ENCODE measurements at places on chromosomes 7 and 10.
A peak's percentile ranks its signal among the peaks of the same experiment; 100 is the strongest.

DNA sequence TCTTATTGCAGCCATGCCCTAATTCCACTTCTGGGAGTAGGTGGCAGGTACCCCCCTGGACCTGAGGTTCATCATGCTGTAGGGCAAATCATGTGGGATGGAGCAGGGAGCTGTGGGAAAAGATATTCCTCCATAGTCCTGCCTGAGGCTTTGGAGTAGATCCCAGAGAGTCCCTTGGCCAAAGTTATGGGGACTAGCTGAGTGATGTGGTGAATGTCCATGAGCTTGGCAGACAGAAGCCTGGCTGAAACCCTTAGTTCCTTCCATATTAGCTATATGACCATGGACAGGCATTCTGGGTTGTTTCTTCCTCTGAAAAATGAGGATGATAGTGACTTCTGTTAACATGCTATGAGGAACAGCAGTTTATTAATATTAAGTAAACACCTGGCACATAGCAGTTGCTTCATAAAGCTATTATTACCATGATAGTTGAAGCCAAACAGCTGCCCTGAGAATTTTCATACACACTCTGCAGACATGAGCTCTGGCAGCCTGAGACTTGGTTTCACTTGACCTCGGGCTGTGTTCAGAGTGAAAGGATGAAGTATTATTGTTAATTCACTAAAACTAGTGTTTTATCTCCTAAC lies 15.0 kb upstream of the IMPDH1 start:
- DNase-seq = no peak

DNA sequence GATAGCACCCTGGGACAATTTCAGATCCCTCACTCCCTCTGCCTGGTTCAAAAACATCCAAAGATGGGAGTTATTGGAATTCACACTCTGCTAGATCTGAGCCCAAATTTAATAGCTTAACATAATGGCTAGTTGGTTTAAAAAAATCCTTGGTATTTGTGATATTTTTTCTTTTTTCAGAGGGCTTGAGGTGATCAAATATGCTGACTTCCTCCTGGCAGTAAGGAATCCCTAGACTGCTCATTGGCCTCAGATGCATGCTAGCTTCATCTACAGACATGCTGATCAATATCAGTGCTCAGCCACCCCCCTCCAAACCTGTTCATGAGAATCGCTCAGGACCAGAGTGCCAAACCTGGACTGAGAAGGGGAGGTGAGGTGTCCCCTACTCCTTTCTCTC lies 74.7 kb upstream of the PLPP4 start:
- DNase-seq = no peak

GRCh38 chr10:103947799-103948516 lies 19.0 kb upstream of the SLK start:
- DNase-seq = no peak

- DNase-seq = no peak
Observed at GRCh38 chr7:63087575-63088190, 911.0 kb upstream of the ZNF722 start.

GRCh38 chr7:40492946-40493345 lies 358.1 kb downstream of the SUGCT start:
- no peak for DNase-seq

- no peak for DNase-seq
Observed at GRCh38 chr10:70035531-70035930, 17.1 kb upstream of the MACROH2A2 start.

GRCh38 chr10:117351996-117352395 lies 23.2 kb downstream of the PDZD8 start:
- DNase-seq = no peak

DNA sequence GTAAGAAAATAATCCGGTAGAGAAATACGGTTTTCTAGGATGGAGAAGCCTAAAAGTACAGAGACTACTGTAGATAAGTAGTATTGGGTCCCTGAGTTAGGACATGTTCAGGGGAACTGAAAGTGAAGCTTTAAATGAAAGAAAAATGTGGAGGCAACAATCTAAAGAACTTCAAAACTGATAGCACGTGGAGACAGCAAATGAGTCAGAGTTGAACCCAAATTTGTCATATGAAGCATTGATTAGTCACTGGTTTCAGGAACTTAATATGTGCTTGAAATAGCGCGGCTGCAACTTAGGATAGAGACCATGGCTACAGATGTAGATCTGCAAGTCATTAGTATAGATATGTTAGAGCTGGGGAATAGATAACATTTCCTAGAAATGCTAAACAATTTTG lies 1138.6 kb upstream of the SORCS1 start:
- no peak for DNase-seq

DNA sequence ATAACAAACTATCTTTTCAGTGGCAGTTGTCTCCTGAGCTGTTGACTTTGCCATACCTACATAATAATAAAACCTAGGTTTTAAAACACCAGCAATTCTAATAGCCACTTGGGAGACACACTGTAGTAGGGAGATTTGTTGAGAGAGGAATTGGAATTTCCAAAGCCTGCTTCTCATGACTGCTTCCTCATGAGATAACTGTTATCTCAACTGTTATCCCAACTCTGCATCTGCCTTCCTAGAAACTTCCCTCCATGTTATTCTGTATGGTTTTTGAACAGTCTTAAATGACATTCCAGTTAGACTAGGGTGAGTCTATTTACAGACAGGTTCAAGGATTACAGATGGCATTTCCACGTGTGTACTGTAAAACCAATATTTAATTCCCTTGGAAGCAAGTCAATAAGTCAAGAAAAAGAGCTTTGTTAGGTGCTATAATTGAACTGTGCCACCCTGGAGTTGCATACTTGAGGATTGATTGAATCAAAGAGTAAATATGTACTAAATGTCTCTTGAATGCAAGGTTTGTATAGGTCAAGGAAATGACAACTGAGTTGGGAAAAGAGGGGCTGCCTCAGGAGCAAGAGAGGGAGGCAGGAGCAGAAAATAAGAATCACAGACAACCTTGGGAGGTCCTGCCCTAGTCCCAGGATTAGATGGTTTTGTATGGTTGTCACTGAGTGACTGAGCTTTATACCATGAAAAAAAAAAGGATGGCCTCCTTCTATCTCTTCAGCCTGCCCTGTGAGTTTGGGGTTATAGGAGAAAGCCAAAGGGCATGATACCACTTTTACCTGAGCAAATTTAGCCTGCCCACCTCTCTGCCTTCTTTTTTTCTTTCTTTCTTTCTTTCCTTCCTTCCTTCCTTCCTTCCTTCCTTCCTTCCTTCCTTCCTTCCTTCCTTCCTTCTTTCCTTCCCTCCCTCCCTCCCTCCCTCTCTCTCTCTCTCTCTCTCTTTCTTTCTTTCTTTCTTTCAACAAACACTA lies 9.9 kb upstream of the TM9SF3 start:
- no peak for DNase-seq

DNA sequence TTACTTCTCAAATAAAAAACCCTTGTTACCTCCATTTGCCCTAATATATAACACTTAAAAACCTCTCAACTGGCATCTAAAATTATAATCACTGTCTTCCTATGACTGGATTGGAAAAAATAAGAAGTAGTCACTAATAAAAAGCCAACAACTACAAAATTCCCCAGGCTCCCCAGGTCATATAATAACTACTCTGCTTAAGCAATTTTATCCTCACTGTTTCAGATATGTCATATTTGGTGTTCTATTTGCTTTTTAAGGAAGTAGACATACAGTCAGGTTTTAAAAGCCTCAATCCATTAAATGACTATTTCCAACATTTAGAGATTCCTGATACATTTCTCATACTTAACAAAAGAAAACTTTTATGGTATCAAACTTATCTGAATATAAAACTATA lies 2.4 kb downstream of the H2AZ2 start:
- no peak for DNase-seq

DNA sequence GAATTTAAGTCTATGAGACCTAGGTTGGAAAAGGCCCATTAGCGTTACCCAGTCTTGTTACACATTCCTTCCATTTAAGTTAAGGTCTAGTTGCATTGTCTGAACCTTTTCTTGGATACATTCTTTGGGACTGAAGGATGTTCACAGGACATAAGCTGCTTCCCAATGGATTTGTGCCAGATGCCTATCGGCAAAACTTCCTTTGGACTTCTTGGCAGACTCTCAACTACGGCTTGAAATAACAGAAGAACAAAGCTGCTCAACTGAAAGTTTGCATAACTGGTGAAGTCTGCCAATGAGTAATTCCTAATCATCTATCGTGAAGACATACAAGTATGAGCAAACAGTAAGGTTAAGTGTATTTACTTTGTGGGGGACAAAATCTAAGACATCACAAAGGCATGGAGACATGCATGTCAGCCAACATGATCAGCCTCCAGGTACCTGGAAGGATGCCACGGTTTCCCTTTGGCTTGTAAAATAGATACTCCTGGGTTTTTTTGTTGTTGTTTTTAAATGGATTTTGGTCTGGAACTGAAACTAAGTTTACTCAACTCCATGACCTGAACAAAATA lies 35.4 kb downstream of the MALSU1 start:
- no peak for DNase-seq

DNA sequence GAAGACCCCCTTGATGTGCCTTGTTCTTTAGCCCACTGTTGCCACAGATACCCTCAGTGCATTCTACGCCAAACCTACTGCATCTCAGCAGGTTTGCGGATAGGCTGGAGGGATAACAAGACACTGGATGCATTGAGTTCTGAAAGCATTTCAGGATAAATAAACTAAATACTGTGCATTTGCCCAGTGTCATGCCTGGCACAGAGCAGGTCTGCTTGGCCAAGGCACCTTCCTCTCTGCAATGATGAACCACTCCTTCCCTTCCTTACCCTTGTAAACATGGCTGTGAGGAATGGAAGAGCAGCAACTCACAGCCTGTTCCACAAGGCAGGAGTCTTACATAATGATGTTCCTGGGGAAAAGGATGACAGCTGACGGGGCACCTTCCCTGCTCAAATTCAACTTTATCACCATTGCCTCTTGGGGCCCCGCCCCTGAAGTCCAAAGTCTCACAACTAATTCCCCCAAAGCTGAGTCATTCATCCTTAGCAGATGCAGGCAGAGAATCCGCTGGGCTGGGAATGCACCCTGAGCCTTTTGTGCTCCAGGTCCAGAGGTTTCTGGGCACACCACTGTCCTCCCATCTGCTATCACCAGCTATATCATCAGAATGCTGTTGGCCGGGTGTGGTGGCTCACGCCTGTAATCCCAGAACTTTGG lies 11.6 kb downstream of the DDX56 start:
- DNase-seq = no peak

DNA sequence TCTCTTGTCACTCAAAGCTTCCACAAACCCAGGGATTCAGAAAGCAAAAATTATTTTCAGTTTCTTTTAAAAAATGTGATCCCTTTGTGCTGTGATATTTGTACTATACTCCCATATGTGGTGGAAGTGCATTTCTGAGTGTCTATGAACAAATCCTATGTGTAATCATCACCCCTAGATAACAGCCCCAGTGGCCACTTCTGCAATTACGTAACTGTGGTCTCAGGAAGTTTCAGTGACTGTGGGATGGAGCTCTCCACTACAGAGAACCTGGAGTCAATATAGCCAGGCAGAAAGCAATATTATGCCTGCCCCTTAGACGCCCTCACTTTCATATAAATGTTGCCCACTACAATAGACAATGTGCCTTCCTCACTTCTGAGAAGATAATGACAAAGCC lies 1101.7 kb upstream of the GHITM start:
- DNase-seq = no peak

DNA sequence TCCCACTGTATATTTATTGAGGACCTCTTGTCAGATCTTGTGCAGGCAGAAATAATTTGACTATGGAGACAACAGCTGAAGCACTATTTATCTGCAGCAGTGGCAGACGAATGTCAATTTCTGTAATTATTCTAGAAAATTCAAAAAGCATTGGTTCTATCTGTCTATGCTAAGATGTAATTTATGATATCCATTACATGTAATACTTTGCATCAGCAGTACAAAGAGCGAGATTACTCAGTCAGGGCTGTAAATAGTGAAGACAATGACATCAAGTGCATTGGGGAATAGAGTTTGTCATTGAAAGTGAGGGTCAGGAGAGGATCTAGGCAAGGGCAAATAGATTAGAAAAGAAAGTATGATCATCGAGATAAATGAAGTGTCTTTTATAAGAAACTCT lies 508.2 kb downstream of the ZWINT start:
- no peak for DNase-seq

DNA sequence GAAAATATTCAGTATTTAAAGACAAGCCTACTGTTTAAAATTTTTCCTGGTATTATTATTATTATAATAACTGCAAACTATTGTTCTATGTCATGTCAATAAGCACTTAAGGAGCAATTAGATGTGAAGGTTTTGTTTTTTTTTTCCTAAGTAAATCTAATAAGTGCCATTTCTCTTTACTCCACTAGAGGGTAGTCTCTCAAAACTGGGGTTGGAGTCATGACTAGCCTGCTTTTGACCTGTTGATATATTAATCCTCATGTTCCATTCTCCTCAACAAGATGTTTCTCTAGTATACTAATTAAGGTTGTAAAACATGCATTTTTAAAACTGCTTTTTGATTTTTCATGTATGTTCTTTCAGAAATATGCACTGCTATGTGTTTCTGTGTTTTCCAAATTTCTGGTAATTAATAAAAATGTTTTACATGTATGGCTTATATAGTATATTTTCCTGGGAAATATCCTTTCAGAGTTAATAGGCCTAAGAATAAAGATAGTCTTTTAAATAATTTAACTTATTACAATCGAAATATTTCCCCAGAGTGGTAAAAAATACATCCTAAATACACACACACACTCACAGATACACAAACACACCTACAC lies 1.0 kb upstream of the LRRN3 start:
- peak; percentile 36 for DNase-seq

DNA sequence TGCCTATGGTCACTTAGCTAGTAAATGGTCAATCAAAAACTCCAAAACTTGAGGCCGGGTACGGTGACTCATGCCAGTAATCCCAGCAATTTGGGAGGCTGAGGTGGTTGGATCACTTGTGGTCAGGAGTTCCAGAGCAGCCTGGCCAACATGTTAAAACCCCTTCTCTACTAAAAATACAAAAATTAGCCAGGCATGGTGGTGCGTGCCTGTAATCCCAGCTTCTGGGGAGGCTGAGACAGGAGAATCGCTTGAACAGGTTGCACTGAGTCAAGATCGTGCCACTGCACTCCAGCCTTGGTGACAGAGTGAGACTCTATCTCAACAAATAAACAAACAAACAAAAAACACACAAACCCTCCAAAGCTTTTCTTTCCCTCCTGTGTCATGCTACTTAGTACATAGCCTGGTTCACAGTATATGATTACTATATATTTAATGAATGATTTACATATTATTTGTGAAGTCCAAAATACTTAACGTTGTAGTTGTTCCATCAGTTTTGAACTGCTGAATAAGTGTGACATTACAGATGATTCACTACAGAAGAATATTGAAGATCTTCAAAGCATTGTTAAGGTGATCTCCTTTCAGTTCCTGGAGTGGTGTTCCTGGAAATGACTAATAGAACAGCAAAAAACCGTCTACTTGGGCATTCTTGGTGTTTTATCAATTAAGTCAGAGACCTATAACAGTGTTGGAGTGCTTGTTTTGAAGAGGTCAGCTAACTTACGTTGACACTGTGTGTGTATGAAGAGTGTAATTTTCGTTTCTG lies 72.9 kb downstream of the ADK start:
- peak; percentile 11 for DNase-seq

- DNase-seq = peak; percentile 70
Observed at GRCh38 chr10:132443605-132443982, 46.6 kb downstream of the PWWP2B start.

GRCh38 chr10:27245836-27246235 lies 5.2 kb upstream of the ACBD5 start:
- no peak for DNase-seq
